NCI-H1417 (cell line): ENCODE measurements at places on chromosomes 11 and 22.

DNA sequence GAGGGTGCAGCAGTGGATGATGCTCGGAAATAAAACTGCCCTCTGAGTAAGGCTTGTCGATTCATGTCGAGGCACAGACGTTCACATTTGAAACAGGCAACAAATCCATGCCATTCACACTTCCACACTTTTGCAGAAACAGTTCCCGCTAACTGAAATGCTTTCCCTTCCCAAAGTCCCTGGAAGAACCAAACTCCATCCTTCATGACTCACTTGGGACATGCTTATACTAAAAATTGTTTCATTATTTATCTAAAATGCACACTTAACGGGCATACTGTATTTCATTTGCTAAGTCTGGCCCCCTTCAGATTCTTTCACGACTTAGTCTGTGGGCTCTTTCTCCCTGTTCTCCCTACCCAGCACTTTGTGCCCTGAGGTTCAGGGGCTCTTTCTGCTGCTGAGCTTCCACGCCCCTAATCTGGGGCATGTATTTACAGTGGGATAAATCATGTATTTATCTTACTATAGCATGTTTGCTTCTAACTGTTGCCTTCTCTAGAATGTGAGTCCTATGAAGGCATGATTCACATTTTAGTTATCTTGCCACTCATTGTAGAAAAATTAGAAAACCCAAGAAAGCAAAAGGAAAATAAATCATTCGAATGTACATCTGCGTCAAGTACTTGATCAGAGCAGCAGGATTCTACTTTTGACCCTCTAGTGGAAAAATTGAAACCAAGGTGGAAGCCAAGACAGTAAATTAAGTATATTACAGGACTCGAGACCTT is 12.5 kb downstream of the SCGB1A1 start:
- no peak for DNase-seq

DNA sequence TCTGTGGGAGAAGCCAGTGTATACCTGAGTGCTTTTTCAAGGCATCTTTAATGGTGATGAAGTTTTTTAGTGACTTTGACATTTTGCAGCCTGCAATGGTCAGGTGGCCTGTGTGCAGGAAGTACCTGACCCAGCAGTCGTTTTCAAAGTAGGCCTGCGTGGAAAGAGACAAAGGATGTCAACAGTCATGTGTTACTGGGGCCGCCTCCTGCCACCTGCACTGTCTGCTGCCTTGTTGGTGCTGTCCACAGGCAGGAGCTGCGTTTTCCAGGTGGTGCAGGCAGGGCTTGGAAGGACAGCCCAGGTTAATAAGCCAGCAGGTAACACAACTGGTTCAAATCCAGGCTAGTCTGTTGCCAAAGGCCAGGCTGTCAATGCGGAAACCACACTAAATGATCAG is 26.5 kb upstream of the NAP1L4 start:
- no peak for DNase-seq

DNA sequence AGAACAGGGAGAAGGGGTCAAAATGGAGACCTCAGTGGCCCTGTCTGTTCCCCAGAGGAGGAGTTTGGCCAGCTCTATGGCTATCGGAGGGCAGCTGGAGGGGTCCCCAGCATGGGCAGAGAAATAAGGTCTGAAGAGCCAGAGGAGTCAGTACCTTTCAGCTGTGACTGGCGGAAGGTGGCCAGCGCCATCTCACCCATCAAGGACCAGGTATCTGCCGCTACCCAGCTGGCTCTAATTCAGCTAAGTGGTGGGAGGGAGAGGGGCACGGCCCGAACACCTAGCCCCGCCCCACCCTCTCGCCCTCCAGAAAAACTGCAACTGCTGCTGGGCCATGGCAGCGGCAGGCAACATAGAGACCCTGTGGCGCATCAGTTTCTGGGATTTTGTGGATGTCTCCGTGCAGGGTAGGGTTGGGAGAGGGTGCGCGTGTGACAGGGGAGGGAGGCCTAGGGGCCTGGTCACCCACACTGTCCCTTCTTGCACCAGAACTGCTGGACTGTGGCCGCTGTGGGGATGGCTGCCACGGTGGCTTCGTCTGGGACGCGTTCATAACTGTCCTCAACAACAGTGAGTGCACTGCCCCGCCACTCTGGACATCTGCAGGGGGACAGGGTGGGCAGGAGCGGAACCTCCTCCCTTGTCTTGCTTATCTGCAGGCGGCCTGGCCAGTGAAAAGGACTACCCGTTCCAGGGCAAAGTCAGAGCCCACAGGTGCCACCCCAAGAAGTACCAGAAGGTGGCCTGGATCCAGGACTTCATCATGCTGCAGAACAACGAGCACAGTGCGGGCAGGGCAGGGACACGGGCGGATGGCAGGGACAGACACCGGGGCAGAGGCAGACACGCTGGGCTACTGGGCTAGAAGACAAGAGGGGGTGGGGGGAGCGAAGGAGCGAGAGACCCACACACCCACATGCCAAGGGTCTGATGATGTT is 2.8 kb downstream of the CTSW start:
- DNase-seq, result no peak

- no peak for DNase-seq
Measured at GRCh38 chr11:87035976-87036583, 1.7 kb upstream of the TMEM135 start.

- no peak for DNase-seq
Measured at GRCh38 chr11:74683941-74684481, 47.2 kb downstream of the CHRDL2 start.

DNA sequence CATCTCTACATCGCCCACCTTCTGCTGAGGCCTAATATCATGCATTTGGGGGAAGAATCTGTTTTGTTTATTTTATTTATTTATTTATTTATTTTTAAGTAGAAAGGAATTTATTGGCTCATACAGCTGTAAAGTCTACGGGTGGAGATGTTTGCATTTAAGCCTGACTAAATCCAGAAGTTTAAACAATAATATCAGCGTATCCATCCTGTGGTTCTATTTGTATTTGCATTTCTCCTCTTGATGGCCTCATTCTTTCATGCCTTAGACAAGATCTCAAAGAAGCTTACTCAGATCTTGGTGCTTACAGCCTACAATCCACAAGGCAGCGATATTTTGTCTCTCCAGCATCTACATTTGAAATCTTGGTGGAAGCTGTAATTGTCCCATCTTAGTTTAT is 67.1 kb upstream of the CARD18 start:
- DNase-seq, result no peak

DNA sequence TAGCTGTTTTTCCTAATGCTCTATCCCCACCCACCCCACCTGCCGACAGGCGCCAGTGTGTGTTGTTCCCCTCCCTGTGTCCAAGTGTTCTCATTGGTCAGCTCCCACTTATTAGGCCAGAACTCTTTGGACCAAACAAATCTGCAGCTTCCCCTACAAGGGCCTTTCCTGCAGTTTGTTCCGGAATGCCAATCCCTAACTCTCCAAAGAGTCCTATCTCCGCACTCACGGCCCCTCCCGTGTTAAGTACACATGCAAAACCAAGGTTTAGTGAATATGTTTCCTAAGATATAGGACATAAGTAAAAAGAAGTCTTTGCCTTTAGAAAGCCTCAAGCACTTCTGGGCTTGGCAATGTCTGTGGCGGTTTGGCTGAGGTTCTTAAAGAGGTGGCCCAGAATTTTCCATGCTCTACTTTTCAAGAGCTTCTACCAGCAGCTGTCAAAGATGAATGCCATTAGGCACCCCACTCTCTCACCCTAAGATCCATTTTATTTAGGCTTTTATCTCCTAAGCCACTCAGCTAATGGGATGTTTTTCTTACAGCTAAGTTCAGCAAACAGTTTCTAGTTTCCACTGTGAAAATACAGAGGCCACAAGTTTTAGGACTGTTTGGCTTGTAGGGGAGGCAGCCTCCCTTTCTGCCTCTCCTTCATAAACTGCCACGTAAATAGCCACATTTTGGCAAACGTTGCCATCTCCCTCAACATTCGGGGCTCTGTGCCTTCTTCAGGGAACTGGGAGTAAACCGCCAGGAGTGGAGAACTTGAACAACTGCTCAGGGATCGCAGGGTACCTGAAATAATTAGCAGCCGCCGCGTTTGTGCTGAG is 1.6 kb downstream of the CD59 start:
- no peak for DNase-seq

- DNase-seq, result no peak
Measured at GRCh38 chr11:103297900-103298299, 188.7 kb downstream of the DYNC2H1 start.

DNA sequence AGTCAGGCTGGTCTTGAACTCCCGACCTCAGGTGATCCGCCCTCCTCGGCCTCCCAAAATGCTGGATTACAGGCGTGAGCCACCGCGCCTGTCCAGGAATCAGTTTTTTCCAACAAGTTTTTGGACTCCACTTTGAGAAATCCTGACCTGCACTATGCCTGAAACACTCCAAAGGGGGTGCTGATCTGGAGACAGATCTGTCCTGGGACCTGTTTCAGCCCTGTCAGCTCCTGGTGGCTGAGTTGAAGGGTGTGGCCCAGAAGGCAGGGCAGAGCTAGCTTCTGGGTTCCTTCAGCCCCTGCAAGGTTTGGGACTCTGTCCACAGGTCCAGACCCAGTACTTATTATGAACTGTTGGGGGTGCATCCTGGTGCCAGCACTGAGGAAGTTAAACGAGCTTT is 1.2 kb downstream of the DNAJC4 start:
- DNase-seq, result no peak

- no peak for DNase-seq
Measured at GRCh38 chr11:2914455-2915195, 14.6 kb downstream of the PHLDA2 start.

DNA sequence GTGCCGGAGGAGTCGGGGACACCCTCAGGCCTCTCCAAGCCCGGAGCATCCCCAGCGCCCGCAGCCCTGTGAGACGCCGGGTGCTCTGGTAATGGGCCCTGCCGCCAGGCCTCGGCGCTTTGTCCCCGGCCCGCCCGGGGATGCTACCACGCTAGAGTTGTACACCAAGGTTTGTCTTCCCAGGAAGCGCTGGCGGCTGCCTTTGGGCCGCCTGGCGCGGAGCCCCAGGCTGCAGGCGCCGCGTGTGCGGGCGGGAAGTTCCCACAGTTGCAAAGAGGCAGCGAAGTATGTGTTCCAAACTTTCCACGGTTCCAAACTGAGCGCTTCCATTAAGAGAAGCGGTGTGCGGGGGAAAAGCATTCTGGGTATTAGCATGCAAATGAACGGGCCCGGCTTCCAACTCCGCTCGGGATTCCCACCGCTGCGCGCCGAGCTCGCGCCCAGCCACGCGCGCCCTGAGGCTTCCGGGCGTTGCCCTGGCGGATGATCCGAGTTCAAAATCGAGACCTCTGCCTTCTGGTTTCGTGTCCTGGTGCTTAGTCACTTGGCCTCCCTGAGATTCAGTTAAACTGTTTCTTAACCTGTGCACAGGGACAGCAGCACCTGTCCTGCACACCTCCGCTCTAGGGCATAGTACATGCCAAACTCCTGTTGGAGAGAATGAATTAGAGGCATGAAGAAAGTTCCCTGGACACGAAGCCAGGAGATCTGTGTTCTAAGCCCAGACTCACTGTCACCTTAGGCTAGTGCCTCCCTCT is 1.3 kb upstream of the PATZ1 start:
- DNase-seq, result peak; percentile 78

DNA sequence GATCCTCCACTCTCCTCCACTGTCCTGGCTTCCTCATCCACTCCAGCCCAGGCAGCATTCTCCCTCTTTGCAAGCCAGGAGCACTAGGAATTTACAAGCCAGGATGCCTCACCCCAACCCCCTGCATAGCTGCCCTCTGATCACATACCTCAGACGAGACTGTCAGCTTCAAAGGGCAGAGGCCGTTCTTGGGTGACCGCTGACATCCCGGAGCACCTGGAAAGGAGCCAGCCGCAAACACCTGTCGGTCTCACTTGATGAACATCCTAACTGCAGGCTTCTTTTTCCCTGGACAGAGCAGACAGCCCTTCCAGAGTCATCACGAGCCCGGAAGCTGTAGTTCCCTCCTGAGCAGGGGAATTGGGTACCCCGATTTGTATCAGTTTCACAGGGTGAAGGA is 451.3 kb upstream of the B3GAT1 start:
- no peak for DNase-seq

DNA sequence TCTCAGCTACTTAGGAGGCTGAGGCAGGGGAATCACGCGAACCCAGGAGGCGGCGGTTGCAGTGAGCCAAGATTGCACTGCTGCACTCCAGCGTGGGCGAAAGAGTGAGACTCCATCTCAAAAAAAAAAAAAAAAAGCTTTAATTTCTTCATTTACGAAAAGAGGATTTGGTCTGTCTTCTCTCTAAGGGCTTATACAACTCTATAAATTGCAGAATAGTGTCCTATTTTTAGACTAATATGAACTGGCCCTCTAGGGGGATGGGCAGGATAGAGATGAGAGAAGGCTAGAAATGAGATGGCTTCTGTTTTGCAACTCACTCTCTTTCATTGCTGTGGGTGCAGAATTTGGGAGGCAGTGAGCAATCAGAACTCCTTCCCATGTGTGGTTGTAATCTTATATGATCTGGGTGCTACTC is 11.3 kb downstream of the MAML2 start:
- no peak for DNase-seq

- DNase-seq, result no peak
Measured at GRCh38 chr11:70398834-70399680, 728 bp downstream of the CTTN start.

DNA sequence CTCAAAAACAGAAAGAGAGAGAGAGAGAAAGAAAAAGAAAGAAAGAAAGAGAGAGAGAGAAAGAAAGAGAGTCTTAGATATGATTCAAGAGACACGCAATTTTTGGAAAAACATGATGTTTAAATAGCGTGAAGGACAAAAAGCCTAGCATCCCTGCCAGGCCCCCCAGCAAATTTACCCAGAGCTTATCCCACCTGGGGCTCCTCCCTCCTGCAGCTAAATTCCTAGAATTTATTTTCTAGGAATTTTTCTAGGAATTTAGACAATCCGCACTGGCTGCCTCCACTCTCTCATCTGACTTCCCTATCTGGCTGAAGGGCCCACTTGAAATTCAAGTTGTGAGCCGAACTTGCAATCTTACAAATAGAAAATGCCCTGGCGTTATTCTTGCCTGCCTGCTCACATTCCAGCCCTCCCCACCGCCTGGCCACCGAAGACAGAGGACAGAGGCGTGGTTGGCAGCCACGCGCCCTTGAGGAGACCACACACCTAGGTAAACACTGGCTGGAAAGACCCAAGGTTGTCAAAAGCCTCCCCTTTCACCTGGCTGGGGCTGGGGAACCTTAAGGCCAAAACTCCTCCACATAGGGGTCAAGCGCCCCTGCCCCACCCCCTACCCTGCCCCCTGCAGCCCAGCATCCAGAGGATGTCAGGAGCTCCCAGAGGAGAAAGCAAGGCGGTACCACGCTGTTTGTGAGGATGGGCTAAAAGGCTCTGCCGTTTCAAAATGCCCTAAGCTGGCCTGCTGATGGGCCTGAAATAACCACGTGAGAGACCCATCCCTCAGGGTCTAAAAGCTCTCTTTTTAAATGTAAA is 42.2 kb downstream of the AHNAK start:
- DNase-seq, result peak; percentile 24

- DNase-seq, result no peak
Measured at GRCh38 chr22:27224485-27225374, 567.3 kb downstream of the MIAT start.

GRCh38 chr11:88695689-88696414 is 358.3 kb upstream of the CTSC start:
- DNase-seq, result no peak

GRCh38 chr11:108511851-108512474 is 13.8 kb upstream of the POGLUT3 start:
- no peak for DNase-seq
